ENCODE measurements at places on chromosomes 13 and 19. TPM values are rescaled to one million over a fixed set of nuclear protein-coding genes. Genes with fewer than 3 reads are reported as not detected.

The C19orf44 gene
- 13.2 TPM for total RNA-seq

- H3K36me3 ChIP-seq: no peaks in the 10 kb centered on the region
- no peak overlapping the region for H3K27ac ChIP-seq
- no peaks in the 10 kb centered on the region for H3K4me1 ChIP-seq
Measured at GRCh38 chr19:11405846-11406643, 13.1 kb downstream of the RGL3 start.

The TJP3 gene
- total RNA-seq: 32.5 TPM

DNA sequence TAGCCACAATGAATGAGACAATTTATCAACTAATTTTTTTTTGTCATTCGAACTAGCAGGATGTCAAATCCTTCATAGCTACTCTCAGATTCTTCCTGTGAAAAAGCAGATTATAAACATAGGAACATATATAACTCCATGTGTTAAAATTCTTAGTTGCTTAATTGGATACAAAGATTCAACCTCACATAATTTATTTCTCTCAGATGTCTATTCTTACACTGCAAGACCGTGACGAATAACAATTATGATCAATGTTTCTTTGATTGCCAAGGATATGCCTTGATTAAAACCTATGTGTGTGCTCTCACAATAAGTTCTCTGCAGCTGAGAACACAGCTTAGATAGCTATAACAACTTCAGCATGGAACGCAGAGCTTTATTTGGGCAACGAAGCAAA, 872.7 kb downstream of the PCDH9 start:
- no peak overlapping the region for H3K27ac ChIP-seq
- H3K27me3 ChIP-seq: no peaks in the 10 kb centered on the region
- peaks cover 18% of the 10 kb centered on the region for H3K4me1 ChIP-seq
- no peak overlapping the region for H3K4me3 ChIP-seq
- no peaks in the 10 kb centered on the region for H3K36me3 ChIP-seq

- H3K4me1 ChIP-seq: no peaks in the 10 kb centered on the region
- H3K36me3 ChIP-seq: no peaks in the 10 kb centered on the region
- no peak overlapping the region for H3K27ac ChIP-seq
- DNase-seq: peak; percentile 95
- peak overlapping the region; percentile 72 for H3K4me3 ChIP-seq
Measured at GRCh38 chr19:38596057-38596981, 21.4 kb downstream of the MAP4K1 start.

DNA sequence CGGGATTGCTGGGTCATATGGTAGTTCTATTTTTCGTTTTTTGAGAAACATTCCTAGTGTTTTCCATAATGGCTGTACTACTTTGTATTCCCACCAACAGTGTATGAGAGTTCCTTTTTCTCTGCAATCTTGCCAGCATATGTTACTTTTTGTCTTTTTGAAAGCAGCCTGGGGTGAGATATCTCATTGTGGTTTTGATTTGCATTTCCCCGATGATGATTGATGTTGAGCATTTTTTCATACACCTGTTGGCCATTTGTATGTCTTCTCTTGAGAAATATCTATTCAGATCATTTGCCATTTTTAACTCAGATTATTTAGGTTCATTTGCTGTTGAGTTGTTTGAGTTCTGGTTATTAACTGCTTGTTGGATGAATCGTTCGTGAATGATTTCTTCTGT, 18.5 kb upstream of the ATP12A start:
- H3K27me3 ChIP-seq: no peaks in the 10 kb centered on the region
- no peak overlapping the region for H3K4me3 ChIP-seq
- no peaks in the 10 kb centered on the region for H3K4me1 ChIP-seq
- H3K27ac ChIP-seq: no peak overlapping the region
- no peaks in the 10 kb centered on the region for H3K36me3 ChIP-seq

DNA sequence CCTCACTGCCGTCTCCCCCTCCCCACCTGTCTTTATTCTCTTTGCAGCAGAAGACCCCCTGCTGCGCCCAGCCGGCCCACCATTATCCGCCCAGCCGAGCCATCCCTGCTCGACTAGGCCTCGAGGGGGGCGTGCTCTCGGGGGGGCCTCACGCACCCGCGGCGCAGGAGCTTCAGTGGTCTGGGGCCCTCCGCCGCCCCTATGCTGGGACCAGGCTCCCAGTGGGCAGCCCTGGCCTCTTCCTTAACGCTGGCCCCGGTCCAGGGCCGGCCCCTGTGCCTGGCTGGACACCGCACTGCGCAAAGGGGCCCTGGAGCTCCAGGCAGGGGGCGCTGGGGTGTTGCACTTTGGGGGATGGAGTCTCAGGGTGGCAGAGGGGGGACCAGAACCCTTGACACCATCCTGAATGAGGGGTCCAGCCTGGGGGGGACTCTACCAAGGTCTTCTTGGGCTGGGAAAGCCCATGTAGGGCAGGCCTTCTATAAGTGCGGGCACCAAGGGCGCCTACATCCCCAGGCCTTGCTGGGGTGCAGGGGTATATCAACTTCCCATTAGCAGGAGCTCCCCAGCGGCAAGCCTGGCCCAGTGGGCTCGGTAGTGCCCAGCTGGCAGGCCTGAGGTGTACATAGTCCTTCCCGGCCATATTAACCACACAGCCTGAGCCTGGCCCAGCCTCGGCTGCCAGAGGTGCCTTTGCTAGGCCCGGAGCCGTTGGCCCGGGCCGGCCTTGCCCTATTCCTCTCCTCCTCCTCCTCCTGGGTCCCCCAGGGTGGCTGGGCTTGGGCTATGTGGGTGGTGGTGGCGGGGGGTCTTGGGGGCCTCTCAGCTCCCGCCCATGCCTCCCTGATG, 4.9 kb downstream of the TMED1 start:
- H3K36me3 ChIP-seq: no peaks in the 10 kb centered on the region
- no peak for DNase-seq
- no peak overlapping the region for H3K4me3 ChIP-seq
- H3K4me1 ChIP-seq: no peaks in the 10 kb centered on the region

- no peaks in the 10 kb centered on the region for H3K36me3 ChIP-seq
- no peaks in the 10 kb centered on the region for H3K4me1 ChIP-seq
- H3K27me3 ChIP-seq: peaks cover 16% of the 10 kb centered on the region
- no peak overlapping the region for H3K27ac ChIP-seq
Measured at GRCh38 chr19:1076046-1076386, 9.0 kb downstream of the ARHGAP45 start.

DNA sequence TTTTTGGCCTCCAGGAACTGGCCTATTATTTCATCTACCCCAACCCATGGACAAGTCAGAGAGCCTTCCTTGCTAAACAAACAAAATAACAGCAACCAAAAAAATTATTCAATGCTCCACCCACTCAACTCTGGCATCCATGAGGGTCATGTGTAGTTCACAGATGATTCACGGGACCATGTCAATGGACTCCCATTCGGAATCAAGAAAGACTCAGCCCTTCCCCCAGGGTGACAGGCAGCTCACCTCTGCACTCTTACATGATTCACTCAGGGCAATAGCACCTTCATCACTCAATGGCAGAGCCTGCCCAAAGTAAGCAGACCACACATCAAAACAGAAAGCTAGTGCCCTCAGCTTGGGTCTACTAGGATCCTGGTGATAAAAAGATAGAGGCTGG, 14.3 kb upstream of the SCEL start:
- peaks cover 7% of the 10 kb centered on the region for H3K4me1 ChIP-seq
- H3K36me3 ChIP-seq: no peaks in the 10 kb centered on the region
- no peak overlapping the region for H3K4me3 ChIP-seq
- H3K27ac ChIP-seq: no peak overlapping the region

The GPR4 gene
- not detected for total RNA-seq

The KLHL1 gene
- total RNA-seq: not detected

DNA sequence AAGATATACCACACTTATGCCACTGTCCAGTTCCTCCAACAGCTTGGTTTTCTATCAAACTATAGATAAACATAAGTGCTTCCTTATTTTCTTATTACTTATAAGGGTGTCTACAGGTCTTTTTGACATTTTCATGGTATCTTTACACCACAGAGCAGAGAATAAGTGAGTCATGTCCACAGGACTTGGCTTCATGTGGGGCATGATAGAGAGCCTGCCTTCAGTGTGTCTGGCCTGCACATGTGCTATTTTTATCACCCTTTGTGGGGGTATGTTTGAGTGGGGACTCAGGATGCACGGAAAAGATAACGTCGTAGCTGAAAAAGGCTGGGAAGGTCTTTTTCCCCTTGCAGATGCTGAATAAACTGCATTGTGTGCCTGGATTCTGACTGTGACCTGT, 8.1 kb upstream of the STOML3 start:
- H3K27ac ChIP-seq: no peak overlapping the region
- H3K4me1 ChIP-seq: no peaks in the 10 kb centered on the region
- DNase-seq: no peak

The KLK2 gene
- not detected for total RNA-seq

Data from neural progenitor cell (in vitro differentiated cells).